ENCODE measurements at places on chromosomes 1 and 21.

- no peak for DNase-seq
Measured at GRCh38 chr1:1402072-1402900, 3.2 kb upstream of the CCNL2 start.

DNA sequence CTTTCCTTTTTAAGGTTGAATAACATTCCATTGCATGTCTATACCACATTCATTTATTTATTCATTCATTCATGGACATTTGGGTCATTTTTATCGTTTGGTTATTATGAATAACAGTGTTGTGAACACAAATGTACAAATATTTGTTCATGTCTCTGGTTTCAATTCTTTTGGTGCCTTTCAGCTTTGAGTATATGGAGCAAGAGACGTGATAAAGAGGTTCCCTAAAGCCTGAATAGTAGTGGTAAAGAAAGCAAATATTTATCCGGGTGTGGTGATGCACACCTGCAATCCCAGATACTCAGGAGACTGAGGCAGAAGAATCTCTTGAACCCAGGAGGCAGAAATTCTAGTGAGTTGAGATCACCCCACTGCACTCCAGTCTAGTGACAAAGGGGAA lies 5.3 kb upstream of the RLF start:
- DNase-seq = no peak

GRCh38 chr1:1678581-1679380 lies 13.8 kb downstream of the SLC35E2B start:
- DNase-seq = peak; percentile 44

DNA sequence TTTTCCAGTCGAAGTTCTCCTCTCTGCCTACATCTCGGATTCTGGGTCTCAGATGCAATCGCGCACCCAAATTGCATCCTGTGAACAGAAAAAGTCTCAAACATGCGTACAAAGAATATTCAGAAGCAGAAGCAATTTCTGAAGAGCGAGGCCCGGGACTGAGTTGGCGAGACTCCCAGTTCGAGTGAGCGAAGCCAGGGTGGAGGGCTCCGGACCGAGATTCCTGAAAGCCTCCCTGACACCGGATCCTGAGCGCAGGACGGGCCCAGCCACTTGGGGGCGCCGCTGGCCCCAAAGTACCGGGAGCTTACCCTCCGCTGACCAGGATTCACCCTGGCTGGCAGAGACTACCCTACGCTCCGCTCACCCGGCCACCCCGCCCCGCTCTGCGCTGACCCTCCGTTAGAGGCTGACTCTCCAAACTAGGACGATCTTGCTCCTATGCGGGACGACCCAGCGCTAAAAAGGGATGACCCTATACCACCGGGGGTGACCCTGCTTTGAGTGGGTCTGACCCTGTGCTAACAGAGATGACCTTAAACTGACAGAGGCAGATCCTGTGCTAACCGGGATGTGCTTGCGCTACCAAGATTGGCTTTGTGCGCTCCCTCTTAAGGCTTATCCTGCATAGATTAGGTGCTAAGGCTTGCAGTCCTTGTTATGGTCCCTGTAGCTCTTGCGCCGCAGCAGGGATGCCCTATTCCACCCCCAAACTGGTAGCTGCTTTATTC lies 12.1 kb downstream of the FOXD2 start:
- DNase-seq = no peak

GRCh38 chr1:37609002-37609401 lies 13.3 kb upstream of the GNL2 start:
- DNase-seq = no peak

- DNase-seq = no peak
Measured at GRCh38 chr1:234413990-234414389, 40.7 kb downstream of the COA6 start.

- no peak for DNase-seq
Measured at GRCh38 chr1:247077876-247078257, 744 bp downstream of the ZNF670 start.

DNA sequence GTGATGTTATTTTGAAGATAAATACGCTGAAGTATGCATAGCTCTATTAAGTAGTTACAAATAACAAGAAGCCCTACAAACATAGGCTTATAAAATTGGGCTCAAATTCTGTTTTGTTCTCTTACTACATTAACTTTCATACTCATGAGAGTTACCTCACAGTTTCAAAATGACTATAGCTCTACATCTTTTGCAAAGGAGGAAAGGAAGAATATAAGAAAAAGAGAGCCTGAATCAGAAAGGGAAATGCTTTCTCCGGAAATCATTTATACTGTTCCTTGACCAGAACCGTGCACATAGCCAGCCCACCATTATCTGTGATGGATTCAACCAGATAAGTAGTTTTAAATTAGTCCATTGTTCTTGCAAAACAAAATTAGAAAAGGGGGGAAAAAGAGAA lies 1252.1 kb downstream of the NCAM2 start:
- no peak for DNase-seq

DNA sequence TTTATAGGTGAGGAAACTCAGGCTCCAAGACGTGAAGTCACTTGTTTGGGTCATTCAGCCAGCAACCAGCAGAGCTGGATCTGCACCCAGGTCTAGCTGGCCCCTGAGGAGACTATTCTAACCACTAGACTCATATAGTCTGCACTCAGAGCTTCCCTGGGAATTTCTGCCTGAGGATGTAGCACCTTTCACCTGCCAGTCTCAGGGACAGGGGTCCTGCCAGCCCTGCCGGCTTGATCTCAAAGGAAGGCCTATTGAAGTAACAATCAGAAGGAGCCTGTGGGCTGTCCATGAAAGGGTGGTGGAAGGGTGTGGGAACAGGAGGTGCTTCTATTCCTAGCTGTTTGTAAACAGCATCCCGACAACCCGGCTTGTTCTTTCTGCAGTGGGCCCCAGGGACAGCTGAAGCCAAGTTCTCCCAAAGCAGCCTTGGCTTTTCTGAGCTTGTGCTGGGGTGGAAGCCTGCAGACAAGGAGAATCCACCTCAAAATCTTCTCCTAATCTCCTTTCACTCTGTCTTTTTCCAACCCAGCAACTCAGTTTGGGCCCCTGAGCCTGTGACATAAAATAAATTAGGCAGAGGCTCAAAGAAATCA lies 7.8 kb downstream of the LMOD1 start:
- no peak for DNase-seq

DNA sequence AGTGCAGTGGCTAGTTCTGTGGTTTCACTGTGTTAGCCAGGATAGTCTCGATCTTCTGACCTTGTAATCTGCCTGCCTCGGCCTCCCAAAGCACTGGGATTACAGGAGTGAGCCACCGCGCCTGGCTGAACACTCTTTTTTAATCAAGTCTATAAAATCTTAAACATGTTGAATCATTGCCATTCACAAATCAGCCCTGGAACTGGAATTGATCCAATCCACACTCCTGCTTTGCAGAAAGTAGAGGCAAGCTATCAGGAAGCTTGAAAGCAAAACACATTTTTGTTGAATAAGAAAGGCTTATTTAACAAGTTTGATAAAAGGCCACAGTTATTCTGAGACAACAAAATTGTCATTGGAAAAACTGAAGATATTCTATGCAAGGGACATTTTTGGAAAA lies 18.3 kb upstream of the EFHD2 start:
- DNase-seq = no peak

DNA sequence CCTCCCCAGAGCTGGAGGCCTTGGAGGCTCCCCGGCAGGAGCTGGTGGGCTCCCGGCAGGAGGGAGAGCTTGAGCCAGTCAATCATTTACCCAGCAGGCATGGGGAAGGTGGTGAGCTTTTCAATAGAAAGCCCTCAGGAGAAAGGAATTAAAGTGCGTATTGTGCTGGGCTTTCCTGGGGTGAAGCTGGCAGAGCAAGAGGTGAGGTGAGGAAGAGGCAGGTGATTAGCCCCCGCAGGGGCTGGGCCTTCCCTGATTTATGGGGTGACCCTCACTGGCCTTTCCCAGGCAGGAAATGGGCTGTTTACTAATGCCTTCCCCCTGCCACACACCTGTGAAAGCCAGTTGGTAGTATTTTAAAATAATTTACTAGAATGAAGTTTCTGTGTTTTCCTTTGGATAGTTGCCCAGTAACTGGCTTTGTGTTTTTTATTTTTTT lies 25.8 kb downstream of the CLDN14 start:
- DNase-seq = no peak

DNA sequence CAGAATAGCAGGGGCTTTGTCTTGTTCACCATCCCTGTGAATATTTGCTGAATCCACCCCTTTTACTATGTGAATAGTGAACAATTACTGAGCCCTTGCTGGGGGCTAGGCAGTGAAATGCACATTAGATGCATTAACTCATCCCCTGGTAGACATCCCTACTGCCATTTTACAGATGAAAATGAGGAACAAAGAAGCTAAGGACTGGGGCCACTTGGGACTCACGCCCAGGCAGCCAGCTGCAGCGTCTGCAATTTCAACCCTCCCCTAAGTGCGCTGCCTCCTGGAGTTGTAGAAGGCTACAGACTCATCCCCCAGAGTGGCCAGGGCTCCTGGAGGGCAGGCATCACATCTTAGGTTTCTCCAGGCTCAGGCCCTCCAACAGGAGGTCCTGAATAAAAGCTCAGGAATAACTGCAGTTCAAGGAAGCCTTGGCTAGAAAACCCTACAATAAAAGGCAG lies 31.6 kb downstream of the CAPZB start:
- no peak for DNase-seq

DNA sequence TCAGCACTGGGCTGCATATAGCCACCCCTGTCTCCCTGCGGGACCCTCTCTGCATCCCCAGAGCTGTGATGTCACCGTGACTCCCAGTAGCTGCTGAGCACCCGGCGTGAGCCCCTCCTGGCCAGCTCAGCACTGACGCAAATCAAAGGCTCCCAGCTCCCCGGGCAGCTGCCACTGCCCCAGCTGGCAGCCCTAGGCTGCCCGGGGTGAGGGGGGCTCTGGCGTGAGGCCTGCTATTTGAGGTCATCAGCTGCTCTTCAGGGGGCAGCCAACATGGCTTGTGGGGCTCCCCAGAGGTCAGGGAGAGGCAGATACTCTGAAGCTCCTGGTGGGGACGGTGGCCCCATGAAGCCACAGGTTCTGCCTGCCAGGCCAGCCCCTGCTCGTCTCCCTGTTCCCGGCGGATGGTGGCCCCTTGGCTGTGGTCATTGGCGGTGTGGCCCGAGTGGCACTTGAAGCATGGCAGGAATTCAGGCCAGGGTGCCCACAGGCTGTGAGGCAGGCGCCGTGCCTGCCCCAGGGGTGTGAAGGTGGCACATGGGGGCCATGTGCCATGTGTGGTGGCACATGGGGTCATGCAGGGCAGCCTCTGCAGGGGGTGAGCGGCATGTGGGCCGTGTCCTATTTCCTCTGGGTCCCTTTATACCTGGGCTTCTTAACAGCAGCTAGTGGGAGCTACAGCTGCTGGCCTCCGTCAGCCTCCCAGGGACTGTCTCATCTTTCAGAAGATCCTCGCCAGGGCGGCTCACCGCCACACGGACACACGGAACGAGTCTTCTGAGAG lies 85.4 kb downstream of the SIK1 start:
- no peak for DNase-seq

- no peak for DNase-seq
Measured at GRCh38 chr1:185666582-185666981, 67.6 kb upstream of the HMCN1 start.

DNA sequence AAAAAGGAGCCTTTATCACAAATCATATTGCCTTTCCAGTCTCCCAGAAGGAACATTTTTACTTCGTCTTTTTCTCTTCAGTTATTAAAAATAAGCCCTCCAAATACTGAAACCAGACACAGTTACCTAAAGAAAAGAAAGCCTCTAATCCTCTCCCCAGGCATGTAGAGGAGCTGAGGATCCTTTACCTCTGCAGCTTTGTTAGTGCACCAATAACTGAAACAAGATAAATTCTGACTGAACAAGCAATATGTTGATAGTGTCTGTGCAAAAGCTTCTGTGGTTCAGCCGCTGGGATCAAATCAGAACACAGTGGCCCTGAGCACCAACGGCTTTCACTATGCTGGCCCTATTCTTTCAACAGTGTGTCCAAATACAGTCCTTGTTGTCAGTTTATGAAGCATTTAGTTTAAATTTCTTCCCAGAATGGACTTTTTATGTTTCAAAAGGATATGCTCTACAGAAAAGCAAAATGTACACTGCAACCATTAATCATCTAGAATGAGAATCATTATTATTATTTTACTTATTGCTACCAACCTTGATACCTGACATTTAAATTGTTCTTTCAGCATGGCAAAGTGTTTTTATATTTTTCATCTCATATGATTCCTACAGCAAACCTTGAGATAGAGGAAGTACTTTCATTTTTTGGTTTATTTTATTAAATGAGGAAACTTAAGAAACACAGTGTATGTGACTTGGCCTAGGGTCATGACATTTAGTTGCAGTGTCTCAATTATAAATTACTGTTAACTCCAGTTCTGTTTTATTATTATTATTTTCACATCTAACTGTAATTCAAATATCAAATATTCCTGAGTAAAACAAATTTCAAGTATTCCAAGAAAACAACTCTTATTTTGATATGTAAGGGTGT lies 217.9 kb downstream of the NEGR1 start:
- DNase-seq = no peak

DNA sequence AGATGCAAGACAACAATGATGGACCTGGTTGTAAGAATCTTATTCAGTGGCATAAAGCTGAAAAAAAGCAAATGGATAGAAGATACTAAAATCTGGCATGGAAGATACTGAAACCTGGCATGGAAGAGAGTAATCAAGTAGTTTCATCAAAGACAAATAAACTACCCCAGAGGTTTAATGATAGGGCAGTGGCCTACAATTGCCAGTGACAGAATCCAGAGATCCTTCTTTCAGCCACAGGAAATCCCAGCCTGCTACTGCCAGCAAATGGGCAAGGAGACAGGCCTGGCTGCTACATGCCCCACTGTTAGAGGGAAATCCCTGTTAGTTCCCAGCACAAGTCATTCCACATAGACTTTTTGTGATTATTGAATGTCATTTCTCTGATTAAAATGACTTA lies 409.4 kb downstream of the VAV3 start:
- DNase-seq = no peak

- DNase-seq = no peak
Measured at GRCh38 chr21:41960386-41960785, 6.6 kb upstream of the C2CD2 start.

DNA sequence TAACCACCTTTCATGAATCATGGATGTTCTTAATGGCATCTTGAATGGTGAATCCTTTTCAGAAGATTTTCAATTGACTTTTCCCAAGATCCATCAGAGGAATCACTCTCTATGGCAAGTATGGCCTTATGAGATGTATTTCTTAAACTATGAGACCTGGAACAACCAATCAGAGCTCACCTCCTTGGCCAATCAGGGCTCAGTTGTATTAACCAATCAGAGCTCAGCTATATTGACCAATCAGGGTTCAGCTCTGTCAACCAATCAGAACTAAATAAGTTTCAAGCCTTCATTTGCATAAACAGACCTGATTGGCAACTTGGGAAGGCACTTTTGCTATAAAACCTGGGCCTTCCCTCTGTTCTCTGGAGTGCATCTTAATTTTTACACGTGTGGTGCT lies 13.6 kb upstream of the FAM3B start:
- no peak for DNase-seq

- DNase-seq = no peak
Measured at GRCh38 chr1:66925944-66926343, 1.2 kb downstream of the MIER1 start.

GRCh38 chr1:91830242-91831131 lies 55.5 kb downstream of the TGFBR3 start:
- no peak for DNase-seq

GRCh38 chr1:243726806-243727502 lies 123.1 kb downstream of the AKT3 start:
- DNase-seq = no peak

Data from activated CD4-positive, alpha-beta T cell treated with anti-CD3 and anti-CD28 coated beads for 24 hours (primary cell).